ENCODE measurements at places on chromosomes 1 and 21. TPM values are rescaled to one million over a fixed set of nuclear protein-coding genes. Genes with fewer than 3 reads are reported as not detected.
A peak's percentile ranks its signal among the peaks of the same experiment; 100 is the strongest.

DNA sequence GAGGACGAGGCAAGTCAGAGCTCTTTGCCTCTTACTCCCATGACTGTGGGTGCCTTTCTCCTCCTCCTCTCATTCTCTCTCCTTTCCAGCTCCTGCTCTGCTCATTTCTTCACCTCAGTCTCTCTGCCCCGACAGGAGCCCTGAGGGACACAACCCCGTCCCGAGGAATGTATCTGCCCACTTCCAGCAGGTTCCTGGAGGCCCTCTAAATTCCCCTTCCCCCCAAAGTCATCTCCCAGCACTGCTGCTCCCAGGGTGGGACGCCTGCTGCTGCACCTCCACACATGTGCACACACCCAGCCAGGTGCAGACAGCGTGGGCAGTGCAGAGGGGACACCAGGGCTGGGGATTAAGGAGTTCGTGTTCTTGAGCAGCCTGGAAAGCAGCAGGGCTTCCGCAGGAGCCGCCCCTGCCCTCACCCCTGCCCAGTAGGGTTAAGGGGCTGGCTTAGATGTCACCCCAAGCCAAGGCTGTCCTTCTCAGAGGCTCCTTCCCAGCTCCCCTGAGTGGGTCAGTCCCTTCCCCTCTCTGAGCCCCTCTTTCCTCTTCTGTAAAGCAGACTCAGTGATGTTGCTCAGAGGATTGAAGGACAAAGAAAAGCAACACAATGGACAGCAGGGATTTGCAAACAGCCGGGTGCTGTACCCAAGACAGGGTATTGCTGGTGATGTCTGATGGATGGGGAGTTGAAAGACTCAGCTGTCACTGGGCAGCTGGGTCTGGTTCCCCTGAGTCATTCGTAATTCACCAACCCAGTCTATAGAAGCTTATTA, 346.0 kb downstream of the MATN1 start:
- DNase-seq = no peak

DNA sequence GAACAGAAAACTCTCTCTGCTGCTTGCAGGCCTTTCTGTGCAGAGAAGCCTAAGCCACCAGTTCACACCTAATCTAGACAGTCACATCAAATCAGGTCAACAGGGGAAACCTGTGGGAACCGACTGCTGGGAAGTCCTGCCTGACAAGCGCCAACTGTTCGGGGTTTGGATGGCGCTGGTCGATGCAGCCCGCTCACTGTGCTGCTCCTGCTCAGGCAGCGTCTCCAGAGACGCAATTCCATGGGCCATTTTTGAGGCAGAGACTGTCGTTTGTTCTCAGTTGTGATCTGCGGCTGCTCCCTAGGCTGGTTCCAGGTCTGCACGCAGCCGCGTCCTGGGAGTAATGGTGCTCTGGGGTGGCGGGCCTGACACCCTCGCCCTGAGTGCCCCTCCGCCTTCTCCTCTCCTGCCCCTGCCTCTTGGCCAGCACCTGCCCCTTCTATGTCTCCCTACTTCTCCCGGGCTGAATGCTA, 1.4 kb downstream of the AGT start:
- DNase-seq = no peak

GRCh38 chr1:212688341-212689047, 11.1 kb downstream of the BATF3 start:
- DNase-seq = no peak

Gene MAN1C1
- total RNA-seq = 0.95 TPM

GRCh38 chr1:113444857-113445256, 54.5 kb downstream of the MAGI3 start:
- DNase-seq = no peak

- no peak for DNase-seq
Observed at GRCh38 chr1:24911651-24912155, 18.4 kb downstream of the RUNX3 start.

DNA sequence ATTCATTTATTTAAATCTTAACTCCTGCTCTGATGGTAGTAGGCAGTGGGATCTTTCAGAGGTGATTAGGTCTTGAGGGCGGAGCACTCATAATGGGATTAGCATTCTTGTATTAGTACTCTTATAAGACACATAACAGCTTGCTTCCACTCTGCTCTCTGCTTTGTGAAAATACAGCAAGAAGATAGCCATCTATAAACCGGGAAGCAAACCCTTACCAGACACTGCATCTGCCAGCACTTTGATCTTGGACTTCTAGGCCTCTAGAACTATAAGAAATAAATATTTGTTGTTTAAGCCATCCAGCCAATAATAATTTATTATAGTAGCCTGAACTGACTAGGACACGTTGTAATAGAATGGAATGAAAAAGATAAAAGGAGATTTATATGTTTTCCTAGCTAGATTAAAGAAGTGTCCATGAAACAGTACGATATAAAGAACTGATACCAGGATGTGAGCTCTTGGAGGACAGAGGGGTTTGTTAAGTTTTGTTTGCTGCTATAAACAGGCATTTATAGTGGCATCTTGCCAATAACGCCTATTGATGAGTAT, 869.9 kb downstream of the MRPL39 start:
- DNase-seq = no peak

DNA sequence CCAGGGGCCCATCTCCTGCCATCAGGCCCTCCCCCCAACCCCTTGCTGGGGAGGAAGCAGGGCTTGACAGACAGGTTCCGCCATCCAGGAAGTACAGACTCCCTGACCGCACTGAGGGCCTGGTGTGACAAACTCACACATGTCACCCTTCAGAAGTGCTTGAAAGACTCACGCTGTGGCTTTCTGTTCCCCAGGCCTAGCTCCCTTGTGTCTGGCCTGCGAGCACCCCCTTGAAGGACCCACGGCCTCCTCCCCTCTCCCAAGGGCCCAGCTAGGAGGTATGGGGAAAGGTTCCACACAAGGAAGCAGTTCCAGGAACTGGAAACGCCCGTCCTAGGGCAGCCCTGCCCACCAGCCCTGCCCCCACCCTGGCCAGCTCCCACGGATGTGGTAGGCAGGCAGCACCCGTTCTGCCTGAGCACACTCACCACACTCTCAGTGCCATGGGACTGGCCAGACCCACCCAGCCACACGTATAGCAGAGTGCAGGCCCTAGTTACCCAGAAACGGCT, 26.7 kb downstream of the SLC2A1 start:
- DNase-seq = peak; percentile 76

Gene SYPL2
- 0.54 TPM for total RNA-seq

- DNase-seq = peak; percentile 66
Observed at GRCh38 chr1:85580872-85581801, 576 bp downstream of the CCN1 start.

DNA sequence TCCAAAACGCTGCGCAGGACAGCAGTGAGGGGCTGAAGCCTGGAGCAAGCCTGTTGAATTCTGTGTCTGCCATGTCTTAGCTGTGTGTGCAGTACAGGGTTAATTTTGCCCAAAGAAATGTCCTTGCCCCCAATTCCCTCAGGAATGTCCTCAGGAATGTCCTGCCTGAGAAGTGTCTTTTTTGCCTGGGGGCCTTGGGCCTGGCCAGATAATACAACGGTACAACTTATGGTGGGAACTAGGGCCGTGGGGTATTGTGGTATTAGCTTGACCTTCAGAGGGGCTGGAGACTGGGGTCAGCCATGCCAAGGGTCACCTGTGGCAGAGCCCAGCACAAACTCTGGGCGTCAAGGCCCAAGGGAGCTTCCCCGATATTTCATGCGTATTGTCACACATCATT, 107.7 kb downstream of the AJAP1 start:
- no peak for DNase-seq

DNA sequence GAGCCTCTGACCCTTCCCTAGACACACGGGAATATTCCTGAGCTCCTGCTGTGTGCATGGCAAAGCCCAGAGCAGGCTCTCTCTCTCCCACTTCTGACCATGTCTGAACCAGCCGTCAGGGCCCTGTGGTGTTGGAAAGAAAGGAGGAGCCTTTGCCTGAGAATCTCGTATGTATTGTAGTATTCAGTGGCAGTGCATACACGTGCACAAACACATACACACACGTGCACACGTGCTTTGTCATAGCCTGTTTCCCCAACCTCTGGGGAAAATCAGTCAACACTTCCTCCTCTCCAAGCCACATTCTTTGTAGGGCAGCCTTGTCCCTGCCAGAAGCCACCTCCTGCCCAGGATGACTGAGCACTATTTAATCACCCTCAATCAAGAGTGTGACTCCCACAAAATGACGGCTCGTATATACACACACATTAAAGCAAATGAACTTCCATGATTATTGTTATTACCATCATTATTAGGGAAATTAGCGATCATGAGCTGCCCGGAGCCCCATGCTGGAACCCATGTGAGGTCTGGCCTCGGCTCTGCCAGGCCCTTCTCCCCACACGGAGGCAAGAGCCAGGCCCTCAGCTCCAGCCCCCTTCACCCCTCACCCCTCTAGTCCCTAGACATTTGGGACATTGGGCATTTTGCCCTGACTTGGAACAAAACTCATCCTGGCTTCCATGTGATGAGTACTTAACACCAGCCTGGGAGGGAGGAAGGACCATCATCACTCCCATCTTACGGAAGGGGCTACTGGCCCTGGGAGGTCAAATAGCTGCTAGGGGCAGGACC, 331.9 kb downstream of the NPHP4 start:
- DNase-seq = no peak

Gene CFAP74
- not detected for total RNA-seq

Gene ATP1A2
- not detected for total RNA-seq

GRCh38 chr1:216914974-216915373, 191.7 kb upstream of the ESRRG start:
- DNase-seq = peak; percentile 15

Gene KCNA10
- total RNA-seq = not detected

DNA sequence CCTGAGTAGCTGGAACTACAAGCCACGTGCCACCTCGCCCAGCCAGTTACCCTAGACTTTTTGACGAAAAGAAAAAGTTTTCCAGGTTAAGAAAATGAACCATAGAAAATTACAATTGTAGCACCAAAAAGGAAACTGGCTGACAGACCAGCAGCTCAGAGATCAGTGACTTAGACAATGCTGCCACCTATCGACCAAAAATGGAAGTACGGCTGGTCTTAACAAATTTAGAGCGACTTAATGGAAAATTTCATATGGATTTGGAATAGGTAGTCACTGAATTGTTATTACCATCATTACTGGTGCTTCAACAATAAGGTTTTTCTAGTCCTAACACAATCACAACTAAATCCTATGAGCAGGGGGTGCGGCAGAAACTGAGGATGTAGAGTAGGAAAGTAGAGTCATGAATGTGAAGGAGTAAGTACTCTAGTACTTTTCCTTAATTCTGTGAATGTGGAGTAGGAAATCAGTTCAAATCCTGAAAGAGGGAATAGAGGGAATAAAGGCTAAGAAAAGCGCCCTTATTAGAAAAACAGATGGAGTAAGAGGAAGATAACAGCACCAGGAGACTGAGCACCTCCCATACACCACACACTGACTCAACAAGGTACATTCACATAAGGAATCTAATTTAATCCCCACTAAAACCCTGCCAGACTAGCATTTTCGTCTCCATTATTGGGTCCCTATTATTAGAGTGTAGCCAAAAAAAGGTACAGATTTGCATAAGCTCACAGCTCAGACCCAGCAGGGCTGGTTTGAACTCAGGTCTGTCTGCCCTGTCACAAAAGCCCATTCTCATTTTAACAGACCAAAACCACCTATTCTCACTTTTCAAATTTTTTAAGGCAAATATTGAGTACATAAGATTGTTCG, 37.9 kb upstream of the MGST3 start:
- peak; percentile 57 for DNase-seq

DNA sequence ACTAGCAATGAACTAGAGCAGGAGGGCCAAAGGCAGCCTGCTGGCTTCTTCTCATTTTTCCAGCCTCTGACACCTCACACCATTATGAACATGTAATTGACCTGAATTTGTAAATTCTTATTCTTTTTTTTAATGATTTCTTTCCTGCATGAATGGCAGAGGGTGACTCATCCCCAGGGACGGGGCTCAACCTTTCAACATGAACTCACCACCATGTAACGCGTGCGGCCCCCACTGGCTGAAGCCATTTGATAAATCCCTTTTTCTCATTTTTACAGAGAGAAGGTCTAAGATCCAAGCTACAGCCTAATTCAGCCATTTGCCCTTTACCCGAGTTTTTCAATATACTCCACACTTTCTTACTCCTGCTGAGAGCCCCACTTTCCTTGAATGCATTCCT, 9.3 kb upstream of the ETS2 start:
- peak; percentile 57 for DNase-seq

GRCh38 chr21:33115631-33116510, 45.9 kb downstream of the OLIG1 start:
- no peak for DNase-seq

Gene CAMK1G
- not detected for total RNA-seq

DNA sequence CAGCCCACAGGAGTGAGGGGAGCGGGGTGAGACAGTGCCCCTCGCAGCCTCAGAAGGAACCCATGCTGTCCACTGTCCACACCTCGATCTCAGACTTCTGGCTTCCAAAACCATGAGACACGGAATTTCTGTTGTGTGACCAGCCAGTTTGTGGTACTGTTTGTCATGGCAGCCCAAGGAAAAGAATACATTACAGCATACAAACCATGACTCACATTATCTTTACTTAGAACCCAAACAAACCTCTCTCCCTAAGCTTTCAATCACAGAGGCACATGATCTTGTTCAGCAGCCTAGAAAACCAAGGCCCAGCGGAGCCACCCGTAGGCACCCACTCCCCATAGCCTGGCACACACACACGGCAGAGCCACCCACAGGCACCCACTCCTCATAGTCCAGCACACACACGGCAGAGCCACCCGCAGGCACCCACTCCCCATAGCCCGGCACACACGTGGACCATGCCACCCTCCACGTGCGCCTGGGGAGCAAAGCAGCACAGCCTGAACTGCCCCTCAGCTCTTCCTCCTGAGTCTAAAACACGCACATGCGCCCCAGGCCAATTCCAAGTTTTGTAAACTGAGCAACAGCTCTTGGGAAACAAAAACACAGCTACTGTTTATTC, 458 bp upstream of the KRTAP10-4 start:
- peak; percentile 57 for DNase-seq

- peak; percentile 33 for DNase-seq
Observed at GRCh38 chr1:206911064-206911663, 10.6 kb downstream of the FCMR start.

Gene NECTIN4
- not detected for total RNA-seq

Gene OLIG2
- 1.7 TPM for total RNA-seq

Gene LHX8
- total RNA-seq = 16.1 TPM

DNA sequence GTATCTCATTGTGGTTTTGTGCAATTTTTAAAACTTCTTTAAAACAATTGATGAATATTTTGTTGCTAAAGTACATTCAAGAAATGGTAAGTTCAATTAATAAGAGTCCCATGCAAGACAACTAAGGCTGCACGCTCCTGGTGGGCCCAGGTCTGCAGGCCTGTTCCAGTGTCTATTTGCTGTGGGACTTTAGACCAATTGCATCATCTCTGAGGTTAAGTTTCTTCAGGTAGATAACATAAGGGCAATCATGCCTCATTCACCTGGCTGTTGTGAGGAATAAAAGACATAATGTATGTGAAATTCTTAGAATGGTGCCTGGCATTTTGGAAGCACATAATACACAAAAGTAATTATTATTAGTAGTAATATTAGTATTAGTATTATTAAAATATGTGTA, 82.9 kb downstream of the SLC25A24 start:
- no peak for DNase-seq

Data from H4 (cell line).